ENCODE measurements at places on chromosomes 12 and 14. TPM values are rescaled to one million over a fixed set of nuclear protein-coding genes. Genes with fewer than 3 reads are reported as not detected.

RFLNA gene
- not detected for total RNA-seq

SMCO3 gene
- 0.15 TPM for total RNA-seq

TAS2R9 gene
- not detected for total RNA-seq

TMCC3 gene
- 0.83 TPM for total RNA-seq

CCDC59 gene
- 67.1 TPM for total RNA-seq

OR5AU1 gene
- not detected for total RNA-seq

ETV6 gene
- 4.5 TPM for total RNA-seq

CPNE6 gene
- not detected for total RNA-seq

KRT79 gene
- total RNA-seq: not detected

CLEC6A gene
- not detected for total RNA-seq

CD9 gene
- 475 TPM for total RNA-seq

FAM181A gene
- total RNA-seq: not detected

KCNH3 gene
- under 0.01 TPM for total RNA-seq

RIPK3 gene
- total RNA-seq: 2.9 TPM

TMEM119 gene
- total RNA-seq: 611 TPM

BCL11B gene
- under 0.01 TPM for total RNA-seq

PIP4P1 gene
- total RNA-seq: 26.5 TPM

GLIPR1L1 gene
- total RNA-seq: not detected

FGF6 gene
- not detected for total RNA-seq

NEUROD4 gene
- not detected for total RNA-seq

TXNDC16 gene
- 2.0 TPM for total RNA-seq

SRRM4 gene
- under 0.01 TPM for total RNA-seq

RPL10L gene
- not detected for total RNA-seq

LRIG3 gene
- 211 TPM for total RNA-seq

CLBA1 gene
- total RNA-seq: 9.8 TPM

KRT83 gene
- total RNA-seq: not detected

SLC5A8 gene
- not detected for total RNA-seq

HEBP1 gene
- 29.4 TPM for total RNA-seq

STAT2 gene
- 291 TPM for total RNA-seq

TGFB3 gene
- 8.6 TPM for total RNA-seq

RD3L gene
- not detected for total RNA-seq

ACOT6 gene
- total RNA-seq: not detected

PRB3 gene
- not detected for total RNA-seq

Measured in smooth muscle cell of trachea (primary cell).